ENCODE measurements at places on chromosomes 16 and 17. TPM values are rescaled to one million over a fixed set of nuclear protein-coding genes. Genes with fewer than 3 reads are reported as not detected.

DNA sequence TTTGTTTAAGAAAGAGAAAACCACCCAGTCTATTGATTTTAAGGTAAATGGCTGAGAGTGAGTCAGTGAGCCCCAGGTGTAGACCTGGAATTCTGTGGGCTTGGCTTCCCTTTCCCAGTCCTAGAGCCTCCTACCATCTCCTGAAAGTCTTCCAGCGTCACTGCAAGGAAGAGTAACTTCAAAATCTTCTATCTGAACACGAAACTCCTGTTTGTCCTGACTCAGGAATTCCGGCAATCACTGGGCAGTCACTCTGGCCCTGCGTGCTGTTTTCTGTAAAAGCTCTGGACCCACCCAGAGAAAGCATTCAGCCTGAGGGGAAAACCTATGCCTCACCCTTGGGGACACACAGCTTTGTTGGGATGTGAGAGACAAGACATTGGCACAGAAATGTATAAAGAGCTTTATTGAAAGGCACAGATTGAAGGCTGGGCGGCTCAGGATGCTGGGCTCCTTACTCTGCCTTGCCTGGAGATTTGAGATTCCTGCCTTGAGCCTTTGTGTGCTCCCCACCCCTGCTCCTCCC is 15.9 kb downstream of the MINK1 start:
- H3K4me3 ChIP-seq: peak overlapping the region; percentile 51
- H3K27ac ChIP-seq: peak overlapping the region; percentile 98
- peaks cover 59% of the 10 kb centered on the region for H3K4me1 ChIP-seq
- H3K36me3 ChIP-seq: peaks cover 6% of the 10 kb centered on the region
- no peak for DNase-seq

ZPBP2 gene
- total RNA-seq: not detected

TERF2IP gene
- total RNA-seq: 66.4 TPM

DNA sequence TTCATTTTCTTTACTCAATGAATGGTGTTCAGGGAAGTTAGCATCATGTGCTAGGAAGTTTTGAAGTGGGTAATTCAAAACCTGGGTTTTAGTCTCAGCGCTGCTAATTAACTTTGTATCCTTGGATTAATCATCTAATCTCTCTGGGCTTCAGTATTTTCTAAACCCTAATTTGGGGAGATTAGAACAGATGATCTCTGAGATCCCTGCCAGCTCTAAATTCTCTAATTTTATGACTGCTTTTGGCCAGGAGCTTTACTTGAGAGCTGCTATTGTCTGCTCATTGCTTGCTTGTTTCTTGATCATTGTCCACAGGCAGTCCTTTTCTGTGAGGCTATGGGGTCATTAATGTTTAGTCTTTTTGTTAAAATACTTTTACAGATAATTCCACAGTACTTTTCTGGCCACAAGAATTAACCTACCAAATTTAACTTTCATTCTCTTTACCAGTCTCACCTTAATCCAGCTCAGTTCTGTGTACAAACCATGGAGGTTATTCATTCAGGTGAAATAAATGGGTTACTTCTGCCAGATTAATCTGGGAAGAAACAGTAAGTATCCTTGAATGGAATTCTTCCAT is 28.4 kb upstream of the VWA3A start:
- no peaks in the 10 kb centered on the region for H3K27me3 ChIP-seq
- peaks cover 4% of the 10 kb centered on the region for H3K4me1 ChIP-seq
- DNase-seq: no peak
- peaks cover 12% of the 10 kb centered on the region for H3K36me3 ChIP-seq

ZNF267 gene
- total RNA-seq: 9.5 TPM

BCKDK gene
- total RNA-seq: 38.8 TPM

DNA sequence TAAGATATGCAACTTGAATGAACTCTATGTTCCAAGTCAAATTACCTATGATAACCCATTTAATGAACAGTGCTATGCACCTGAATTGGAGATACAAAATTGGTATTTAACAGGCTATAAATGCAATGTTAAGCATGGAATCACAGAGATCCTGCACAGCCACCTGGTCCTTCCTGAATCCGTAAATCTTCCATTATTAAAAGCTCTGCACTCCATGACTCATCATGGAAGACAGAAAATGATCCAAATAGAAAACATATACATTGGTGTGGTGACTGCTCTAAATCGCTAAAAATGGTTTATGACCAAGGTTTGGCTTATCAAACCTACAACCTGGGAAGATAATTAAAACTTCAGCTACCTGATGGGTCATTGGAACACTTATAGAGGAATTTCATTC is 45.3 kb downstream of the GLG1 start:
- no peak overlapping the region for H3K4me3 ChIP-seq
- no peak overlapping the region for H3K27ac ChIP-seq
- H3K27me3 ChIP-seq: no peaks in the 10 kb centered on the region
- no peak for DNase-seq

NAGS gene
- total RNA-seq: 0.29 TPM

NEUROD2 gene
- total RNA-seq: not detected

USP7 gene
- total RNA-seq: 81.6 TPM

DNA sequence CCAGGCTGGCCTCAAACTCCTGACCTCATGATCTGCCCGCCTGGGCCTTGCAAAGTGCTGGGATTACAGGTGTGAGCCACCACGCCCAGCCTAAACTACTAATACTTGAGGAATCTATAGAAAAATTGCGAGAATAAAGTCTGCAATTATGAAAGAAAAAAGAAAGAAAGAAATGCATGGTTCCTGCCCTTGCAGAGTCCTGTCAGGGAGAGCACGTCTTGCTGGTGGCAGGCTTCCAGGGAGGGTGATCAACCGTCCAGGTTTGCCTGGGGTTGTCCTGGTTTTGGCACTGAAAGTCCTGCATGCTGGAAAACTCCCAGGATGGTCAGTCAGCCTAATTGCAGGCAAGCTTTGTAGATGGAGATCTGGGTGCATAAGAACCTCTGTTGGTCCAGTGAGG is 21.5 kb upstream of the KIFC3 start:
- no peaks in the 10 kb centered on the region for H3K36me3 ChIP-seq
- no peak for DNase-seq

G6PC1 gene
- not detected for total RNA-seq

ZFP3 gene
- total RNA-seq: 0.86 TPM

GRCh38 chr16:53546988-53547391 is 44.0 kb upstream of the AKTIP start:
- no peak overlapping the region for H3K4me3 ChIP-seq
- H3K36me3 ChIP-seq: no peaks in the 10 kb centered on the region
- H3K4me1 ChIP-seq: peaks cover 9% of the 10 kb centered on the region
- DNase-seq: no peak

DNA sequence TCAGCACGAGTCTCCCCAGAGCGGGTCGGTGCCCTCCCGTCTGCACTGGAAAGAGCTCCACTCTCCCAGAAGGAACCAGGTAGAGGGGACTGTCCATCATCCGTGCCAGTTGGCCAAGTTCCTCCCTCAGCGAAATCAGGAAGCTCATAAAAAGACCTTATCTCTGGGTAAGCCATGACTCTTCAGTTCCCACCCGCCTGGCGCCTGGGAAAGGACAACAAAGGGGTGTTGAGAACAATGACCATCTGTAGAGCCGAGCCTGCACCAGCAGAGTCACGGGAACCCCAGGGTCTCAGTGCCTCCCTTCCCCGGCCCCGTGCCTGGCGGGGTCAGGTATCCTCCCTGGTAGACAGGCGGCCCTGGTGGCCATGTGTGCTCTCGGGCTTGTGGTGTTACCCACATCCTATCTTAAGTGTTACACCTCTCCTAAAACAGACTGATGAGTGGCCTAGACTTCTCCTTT is 190.7 kb downstream of the AXIN2 start:
- H3K27ac ChIP-seq: no peak overlapping the region
- no peaks in the 10 kb centered on the region for H3K4me1 ChIP-seq
- H3K27me3 ChIP-seq: peaks cover 45% of the 10 kb centered on the region
- no peaks in the 10 kb centered on the region for H3K36me3 ChIP-seq
- no peak overlapping the region for H3K4me3 ChIP-seq

KRTAP1-5 gene
- not detected for total RNA-seq

TM4SF5 gene
- total RNA-seq: not detected

DNA sequence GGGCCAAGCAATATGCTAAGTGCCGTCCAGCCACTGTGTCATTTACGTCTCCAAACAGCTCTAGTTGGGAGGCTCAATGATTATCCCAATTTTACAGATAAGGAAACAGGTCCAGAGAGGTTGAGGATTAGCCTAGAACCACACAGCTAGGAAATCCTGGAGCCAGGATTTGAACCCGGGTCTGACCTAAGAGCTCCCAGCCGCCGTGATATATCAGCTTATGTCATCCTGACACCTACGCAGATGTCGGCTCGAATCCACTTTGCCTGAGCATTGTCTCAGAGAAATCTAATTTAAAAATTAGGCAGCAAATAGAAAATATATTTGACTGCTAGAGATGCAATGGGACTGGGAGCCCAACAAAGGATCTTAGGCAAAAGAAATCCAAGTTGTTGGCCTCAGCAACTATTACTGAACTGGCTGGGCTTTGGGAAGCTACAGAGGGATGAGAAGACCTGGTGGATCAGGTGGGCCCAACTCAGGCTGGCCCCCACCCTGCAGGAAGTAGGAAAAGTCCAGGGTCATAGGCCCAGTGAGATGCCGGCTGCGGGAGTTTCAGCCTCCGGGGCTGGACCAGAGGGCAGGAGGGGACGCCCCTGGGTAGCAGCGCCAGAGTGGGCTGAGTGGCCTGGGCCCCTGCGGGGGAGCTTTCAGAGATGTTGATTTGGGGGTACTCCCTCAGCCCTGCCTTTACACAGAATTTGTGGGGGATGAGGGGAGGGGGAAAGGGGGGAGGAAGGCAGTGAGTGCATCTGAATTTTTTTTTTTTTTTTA is 35.1 kb upstream of the IL21R start:
- no peak overlapping the region for H3K27ac ChIP-seq
- DNase-seq: no peak
- H3K36me3 ChIP-seq: peaks cover 4% of the 10 kb centered on the region
- H3K4me1 ChIP-seq: peaks cover 12% of the 10 kb centered on the region

GRCh38 chr16:66984892-66985311 is 3.5 kb upstream of the CES4A start:
- no peak for DNase-seq
- no peaks in the 10 kb centered on the region for H3K36me3 ChIP-seq
- no peak overlapping the region for H3K4me3 ChIP-seq
- H3K27me3 ChIP-seq: peaks cover 13% of the 10 kb centered on the region

DNA sequence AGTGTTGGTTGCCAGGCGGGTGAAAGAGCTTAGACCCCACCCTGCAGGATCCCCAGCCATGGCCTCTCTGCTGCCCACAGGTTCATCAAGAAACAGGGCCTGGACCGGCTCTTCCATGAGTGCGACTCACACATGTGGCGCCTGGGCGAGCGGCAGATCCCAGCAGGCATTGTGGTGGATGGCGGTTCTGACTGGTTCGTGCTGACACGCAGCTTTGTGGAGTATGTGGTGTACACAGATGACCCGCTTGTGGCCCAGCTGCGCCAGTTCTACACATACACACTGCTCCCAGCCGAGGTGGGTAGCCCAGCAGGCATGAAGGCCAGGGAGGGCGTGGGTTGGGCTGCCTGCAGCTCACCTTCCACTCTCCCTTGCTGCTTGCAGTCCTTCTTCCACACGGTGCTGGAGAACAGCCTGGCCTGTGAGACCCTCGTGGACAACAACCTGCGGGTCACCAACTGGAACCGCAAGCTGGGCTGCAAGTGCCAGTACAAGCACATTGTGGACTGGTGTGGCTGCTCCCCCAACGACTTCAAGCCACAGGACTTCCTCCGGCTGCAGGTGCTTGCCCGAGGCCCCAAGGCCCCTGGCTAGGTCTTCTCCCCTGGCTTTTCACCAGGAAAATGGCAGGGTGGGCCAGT is 9.9 kb downstream of the XYLT2 start:
- no peak overlapping the region for H3K27ac ChIP-seq
- no peak for DNase-seq
- no peaks in the 10 kb centered on the region for H3K4me1 ChIP-seq

- no peak overlapping the region for H3K4me3 ChIP-seq
- no peaks in the 10 kb centered on the region for H3K27me3 ChIP-seq
- no peak overlapping the region for H3K27ac ChIP-seq
- peaks cover 4% of the 10 kb centered on the region for H3K4me1 ChIP-seq
- H3K36me3 ChIP-seq: peaks cover 1% of the 10 kb centered on the region
- DNase-seq: no peak
These were observed 134.7 kb downstream of the PITPNC1 start for GRCh38 chr17:67511804-67512203.

ABCC3 gene
- total RNA-seq: 0.37 TPM

CSH2 gene
- not detected for total RNA-seq

- peaks cover 35% of the 10 kb centered on the region for H3K4me1 ChIP-seq
- peak overlapping the region; percentile 5 for H3K27ac ChIP-seq
- DNase-seq: no peak
- no peaks in the 10 kb centered on the region for H3K36me3 ChIP-seq
These were observed 14.0 kb downstream of the MARCHF10 start for GRCh38 chr17:62793919-62794665.

DNA sequence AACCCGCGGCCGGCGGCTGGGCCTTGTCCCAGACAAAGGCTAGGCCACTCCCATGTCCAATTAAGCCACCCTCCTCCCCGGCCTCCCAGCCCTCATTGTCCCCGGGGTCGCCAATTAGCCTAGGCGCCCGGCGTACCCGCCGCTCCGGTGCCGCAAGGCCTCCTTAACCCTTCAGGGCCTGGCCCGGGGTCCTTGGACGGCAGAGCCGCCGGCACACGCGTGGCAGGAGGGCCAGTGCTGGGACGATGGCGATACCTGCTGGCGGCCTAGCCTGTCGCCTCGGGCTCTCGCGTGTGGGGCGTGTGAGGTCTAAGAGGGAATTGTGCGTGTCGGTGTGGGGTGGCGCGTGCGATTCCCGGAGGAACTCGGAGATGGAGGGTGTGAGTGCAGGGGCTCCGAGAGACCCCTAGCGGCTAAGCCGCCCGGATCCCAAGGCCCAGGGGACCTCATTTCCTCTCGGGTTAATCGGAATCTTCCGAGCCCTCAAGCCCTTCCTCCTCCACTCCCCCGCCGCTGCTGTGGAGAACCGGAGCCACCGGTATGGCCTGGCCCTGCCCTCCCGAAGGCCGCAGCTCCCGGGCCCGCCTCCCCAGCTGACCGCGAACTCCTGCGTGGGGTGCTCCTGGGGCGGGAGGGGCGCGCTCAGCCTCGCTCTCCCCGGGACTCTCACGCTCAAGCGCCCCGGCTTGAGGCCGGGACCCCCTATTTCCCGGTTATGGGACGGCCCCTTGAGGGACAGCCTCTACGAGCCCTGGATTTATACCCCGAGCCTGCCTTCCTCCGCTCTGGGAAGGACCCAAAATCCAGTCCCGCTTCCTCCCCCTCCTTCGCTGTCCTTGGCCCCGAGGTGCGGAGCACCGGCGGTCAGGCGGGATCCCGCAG is 11.9 kb downstream of the TBX2 start:
- H3K4me1 ChIP-seq: peaks cover 27% of the 10 kb centered on the region
- no peaks in the 10 kb centered on the region for H3K27me3 ChIP-seq
- no peaks in the 10 kb centered on the region for H3K36me3 ChIP-seq
- peak overlapping the region; percentile 38 for H3K27ac ChIP-seq
- H3K4me3 ChIP-seq: peak overlapping the region; percentile 74

Data from osteocyte (in vitro differentiated cells).